NCI-H774 (cell line): ENCODE measurements at places on chromosomes 13 and 19.

- no peak for DNase-seq
These were observed 66.1 kb downstream of the LHFPL6 start for GRCh38 chr13:39536906-39537305.

DNA sequence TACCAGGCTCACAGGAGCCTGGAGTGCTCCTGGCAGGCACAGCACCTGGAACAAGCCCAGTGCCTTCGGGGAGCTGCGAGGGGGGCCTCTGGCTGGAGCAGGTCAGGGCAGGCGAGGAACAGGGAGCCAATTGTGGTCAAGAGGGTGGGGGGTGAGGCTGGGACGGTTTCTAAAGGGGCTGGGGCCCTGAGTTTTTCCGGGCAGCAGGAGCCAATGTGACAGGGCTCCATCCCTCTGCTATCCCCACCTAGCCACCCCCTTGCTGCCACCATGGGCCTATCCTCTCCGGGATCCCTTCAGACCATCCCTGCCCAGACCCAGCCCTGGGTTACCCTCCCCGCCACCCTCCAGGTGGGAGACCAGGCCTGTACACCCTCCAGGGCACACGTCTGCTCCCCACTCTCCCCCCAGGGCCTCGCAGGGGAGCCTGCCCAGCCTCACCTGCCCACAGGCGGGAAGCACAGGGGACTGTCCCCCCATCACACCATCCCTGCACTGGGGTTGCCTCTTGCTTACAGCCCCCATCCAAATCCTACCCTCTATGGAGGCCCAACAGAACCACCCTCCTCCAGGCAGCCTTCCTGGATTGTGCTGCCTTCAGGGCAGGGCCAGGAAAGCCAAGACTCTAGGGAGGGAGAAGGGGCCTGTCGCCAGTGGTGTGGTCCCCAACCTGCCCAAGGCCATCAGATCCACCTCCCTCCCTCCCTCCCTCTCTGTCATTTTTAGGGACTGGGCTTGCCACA, 121.0 kb downstream of the URI1 start:
- no peak for DNase-seq

DNA sequence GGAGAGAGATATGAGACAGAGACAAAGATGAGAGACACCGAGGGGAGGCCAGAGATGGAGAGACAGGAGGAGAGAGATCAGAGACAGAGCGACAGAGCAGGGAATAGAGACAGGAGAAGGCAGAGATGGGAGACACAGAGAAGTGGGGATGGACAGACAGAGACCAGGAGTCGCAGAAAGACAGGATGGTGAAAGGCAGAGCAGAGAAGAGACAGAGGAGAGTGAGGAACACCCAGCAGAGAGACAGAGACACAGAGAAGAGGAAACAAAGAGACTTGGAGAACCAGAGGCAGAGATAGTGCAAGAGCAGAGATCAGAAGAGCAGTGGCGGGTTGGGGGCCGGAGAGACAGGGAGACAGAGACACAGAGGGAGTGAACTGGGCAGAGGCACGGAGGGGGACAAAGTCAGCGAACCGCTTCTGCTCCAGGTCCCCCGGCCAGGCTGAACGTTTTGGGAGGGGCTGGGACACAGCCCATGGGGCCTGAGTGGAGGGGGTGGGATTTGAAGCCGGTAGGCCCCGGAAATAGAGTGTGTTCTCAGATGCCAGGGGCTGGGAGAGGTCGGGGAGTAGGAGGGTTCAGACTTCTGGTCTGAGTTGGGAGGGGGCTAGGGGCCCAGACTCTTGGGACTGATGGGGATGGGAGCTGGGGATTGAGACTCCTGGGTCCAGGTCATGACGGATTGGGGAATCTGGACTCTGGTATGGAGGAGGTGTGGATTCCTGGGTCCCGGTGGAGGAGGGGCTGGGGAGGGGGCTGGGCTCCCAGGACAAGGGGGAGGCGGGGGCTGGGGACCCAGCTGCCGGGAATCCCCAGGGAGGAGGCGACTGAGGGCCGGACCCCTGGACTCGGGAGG, 654 bp downstream of the ZNF579 start:
- no peak for DNase-seq

- DNase-seq = no peak
These were observed 26.7 kb downstream of the ADPRHL1 start for GRCh38 chr13:113426591-113426986.

DNA sequence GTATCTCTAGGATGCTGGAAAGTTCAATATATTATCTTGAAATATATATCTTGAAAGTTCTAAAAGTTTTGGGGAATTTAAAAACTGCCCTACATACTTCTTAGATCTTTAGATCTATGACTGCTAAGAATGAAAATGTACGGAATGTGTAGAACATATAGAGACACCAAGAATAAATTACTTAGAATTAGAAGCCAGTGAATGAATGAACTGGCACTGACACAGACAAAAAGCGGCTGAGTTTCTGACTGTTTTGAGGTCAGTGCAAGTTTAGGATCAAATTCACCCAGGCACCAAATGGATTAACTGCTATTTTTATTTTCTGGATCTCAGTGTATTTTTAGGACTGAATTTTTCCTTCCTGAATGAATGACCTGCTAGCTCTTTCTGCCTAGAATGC, 411.2 kb downstream of the KCTD12 start:
- DNase-seq = no peak
